ENCODE measurements at places on chromosomes 13 and 19.

GRCh38 chr19:15717809-15718208 is 10.0 kb upstream of the OR10H2 start:
- peak; percentile 17 for DNase-seq

GRCh38 chr13:35953537-35954206 is 177.5 kb downstream of the DCLK1 start:
- peak; percentile 53 for DNase-seq

DNA sequence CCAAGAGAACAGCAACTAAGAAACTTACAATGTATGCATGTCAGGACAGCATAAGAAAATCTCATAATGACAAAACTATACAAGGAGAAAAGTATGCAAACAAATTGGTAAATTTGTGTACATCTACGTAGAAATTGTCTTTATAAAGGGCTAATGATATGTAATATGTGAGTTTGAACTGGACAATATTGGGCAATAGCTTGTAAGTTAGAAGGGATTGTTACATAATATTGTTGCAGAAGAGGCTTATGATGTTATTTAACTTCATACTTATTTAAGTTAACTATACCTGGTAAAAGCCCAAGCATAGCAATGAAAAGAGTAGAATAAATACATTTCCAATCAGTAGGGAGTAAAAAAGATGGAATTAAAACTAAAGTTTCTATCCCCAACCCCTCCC is 134.0 kb downstream of the MAB21L1 start:
- DNase-seq: no peak

GRCh38 chr13:36787181-36787580 is 31.8 kb upstream of the RFXAP start:
- no peak for DNase-seq

GRCh38 chr13:90710164-90710759 is 637.2 kb upstream of the MIR17HG start:
- DNase-seq: no peak

- DNase-seq: no peak
Measured at GRCh38 chr13:111484959-111485358, 164.5 kb downstream of the TEX29 start.

GRCh38 chr19:32415246-32415645 is 9.7 kb downstream of the DPY19L3 start:
- DNase-seq: no peak

DNA sequence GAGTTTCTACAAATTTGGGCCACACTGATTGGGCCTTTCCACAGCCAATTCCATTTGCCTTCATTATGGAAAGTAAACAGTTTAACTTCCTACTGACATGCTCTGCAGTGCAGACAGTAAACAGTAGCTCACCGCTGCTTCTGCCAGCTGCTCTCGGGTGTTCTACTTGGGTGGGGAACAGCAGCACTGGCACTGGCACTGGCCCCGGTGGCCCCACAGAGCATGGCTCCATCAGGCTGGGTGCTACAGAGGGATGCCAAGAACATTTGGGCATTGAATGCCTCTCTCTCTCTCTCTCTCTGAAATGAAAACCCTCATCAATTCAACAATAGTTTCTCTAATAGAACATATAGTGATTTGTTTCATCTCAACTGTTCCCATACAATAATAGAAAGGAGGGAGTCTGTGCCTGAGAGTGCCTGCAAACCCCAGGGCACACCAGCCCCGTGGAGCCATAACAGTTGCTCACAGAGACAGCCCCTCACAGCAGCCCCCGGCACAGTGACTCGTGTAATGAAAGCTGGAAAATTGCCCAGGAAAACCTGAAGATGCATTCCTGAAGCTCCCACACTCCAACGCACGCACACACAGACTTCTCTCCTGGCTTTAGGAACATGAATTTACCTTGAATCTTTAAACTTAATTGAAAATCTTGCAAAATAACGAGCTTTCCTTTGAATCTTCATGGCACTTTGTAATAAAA is 38.2 kb upstream of the GJB6 start:
- DNase-seq: no peak

DNA sequence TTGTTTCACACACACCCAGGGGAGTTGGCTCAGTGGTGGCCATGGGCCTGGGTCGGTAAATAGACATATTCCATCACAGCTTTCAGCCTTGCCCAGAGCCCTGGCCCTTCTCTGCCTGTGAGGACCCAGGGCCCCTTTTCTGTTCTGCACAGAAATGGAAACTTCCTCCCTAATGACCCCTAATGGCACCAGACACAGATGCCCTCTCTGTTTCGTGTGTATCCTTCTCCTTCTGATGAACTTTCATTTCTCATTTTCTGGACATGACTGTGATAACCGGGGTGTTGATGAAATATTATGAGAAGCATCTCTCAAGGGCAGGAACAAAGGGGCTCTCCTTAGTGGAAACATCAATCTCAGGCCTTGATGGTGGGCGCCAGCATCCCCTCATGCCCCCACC is 12.8 kb downstream of the LILRA1 start:
- DNase-seq: no peak

- DNase-seq: peak; percentile 94
Measured at GRCh38 chr13:19586904-19587634, 25.7 kb upstream of the TPTE2 start.

DNA sequence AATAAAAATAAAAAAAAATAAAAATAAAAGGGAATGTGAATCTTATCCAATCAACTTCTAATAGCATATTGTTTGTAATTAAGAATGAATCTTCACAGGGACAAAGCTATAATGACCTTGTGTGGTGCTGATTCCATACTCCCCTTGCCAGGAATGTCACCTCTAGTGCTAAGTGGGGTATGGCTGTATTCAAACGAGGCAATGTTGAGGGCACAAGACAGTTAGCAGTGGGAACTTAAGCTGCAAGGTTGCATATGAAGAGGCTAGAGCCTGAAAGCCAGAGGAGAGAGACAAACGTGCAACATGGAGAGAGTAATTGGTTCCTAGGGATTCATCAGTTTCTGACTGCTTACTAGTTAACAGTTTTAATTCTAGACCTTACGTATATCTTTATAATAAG is 43.9 kb upstream of the CSNK1A1L start:
- no peak for DNase-seq

DNA sequence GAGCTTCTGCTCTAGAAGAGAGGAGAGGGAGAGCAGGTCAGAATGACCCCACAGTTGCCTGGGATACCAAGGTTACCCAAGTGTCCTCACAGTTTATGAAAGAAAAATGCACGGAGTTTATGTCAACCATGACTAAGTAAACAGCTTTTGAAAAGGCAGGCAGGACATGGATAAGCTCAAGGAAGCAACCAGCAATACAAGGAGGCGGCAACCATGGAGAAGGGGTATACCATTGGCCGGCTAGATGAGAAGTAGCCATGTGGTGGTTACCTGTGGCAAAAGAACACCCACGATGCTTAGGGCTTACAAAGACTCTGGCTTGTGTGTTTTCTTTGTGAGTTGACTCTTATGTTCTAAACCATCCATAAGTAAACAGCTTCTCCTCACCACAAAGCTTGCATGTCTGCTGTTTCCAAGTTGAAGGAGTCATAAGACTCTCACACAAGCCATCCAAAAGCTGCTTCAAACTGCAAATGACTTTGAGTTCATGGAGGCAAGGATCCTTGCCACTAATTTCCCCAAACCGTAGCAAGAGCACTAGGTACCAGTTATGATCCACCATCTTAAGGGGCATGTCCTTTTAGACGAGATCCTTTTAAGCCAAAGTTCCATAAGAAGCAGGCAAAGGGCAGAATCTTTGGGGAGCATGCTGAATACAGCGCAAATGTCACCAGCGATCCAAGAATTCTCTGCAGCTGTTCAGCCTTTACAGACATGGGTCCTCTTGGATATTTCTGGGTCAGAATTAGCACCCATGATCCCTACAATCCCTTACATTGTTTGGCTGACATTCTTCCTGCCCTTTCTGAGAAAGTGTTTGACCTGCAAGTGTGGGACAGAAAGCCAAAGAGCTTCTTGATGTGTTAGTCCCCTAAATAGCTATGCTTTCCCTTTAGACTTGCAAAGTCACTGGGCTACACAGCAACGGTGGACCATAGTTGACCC is 74.8 kb upstream of the IPO5 start:
- DNase-seq: no peak

- no peak for DNase-seq
Measured at GRCh38 chr19:2410023-2410422, 17.4 kb downstream of the TIMM13 start.

- no peak for DNase-seq
Measured at GRCh38 chr13:57286511-57287098, 119.6 kb downstream of the PRR20E start.

- DNase-seq: peak; percentile 69
Measured at GRCh38 chr19:18233224-18233825, 7.1 kb upstream of the PDE4C start.

GRCh38 chr13:110680852-110681251 is 25.1 kb downstream of the CARS2 start:
- peak; percentile 40 for DNase-seq

DNA sequence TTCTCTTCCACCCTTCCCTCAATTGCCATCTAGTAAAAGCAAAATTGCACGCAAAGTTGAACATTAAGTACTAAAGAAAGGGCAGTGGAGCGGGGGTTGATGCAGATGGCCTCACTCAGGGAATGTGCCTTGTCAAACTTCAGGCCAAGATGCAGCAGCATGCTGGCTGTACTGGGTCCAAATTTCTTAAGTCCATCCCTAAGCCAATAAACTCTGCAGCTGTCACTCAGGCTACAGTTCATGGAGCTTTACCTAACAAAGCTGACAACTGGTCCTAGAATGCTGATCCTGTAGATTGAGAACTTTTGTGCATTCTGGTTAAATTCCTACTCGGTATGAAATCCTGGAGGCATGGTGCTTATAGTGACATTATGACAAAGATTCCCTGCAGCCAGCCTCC is 88.4 kb downstream of the FOXO1 start:
- DNase-seq: no peak

DNA sequence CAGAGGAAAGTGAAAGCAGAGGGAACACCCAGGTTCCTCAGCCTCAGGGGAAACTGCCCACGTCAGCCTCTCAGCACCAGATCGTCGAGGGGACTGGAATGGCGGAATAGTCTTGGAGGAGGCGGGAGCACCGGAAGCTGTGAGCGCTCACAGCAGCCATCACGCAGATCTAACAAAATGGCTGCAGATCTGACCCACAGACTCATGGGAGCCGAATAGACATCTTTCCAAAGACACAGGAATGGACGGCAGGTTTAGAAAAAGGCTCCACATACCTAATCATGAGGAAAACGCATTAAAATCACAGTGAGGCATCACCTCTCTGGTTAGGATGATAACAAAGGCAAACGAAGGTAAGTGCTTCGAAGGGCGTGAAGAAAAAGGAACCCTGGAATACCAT is 11.8 kb upstream of the LILRA2 start:
- DNase-seq: no peak

- DNase-seq: no peak
Measured at GRCh38 chr13:102273111-102273510, 128.7 kb downstream of the FGF14 start.

DNA sequence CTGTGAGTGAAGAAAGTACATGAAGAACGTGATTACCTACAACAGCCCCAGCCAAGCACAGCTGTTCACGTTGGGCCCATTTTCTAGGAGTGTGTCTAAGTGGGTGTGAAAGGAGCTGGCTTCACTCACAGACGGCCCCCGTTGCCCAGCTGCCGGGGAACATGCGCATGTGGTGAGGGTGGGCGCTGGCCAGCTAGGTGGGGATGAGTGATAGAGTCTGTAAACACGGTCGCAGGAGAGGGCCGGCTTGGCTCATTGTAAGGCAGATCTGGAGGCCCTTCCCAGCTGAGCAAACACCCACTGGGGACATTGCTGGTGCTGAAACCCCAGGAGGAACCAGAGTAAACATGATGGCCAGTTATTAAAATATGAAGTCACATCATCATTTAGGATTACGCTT is 160.5 kb downstream of the TEX29 start:
- DNase-seq: no peak

DNA sequence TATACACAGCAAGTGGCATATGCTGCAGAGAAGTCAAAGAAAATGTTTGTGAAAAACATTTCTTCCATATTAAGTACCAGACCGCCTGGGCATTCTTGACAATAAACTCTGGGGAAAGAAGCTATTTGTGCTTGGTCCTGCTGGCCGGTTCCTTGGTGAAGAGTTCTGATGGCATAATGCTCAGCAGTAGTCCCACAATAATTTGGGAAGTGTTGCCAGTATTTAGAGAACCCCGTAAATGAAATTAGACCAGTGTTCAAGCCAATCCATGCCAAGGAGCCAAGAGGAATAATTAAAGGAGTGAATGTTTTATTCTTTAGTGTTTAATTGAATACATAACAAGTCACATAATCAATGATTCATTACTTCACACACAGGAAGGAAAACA is 6.3 kb downstream of the KCTD12 start:
- DNase-seq: no peak

- DNase-seq: peak; percentile 56
Measured at GRCh38 chr19:2949939-2950285, 5.1 kb upstream of the ZNF77 start.

- DNase-seq: no peak
Measured at GRCh38 chr13:46738055-46738454, 58.9 kb downstream of the ESD start.

GRCh38 chr13:35086667-35087066 is 144.6 kb downstream of the NBEA start:
- DNase-seq: no peak

- no peak for DNase-seq
Measured at GRCh38 chr19:39130337-39131254, 5.0 kb downstream of the PAK4 start.

- no peak for DNase-seq
Measured at GRCh38 chr13:46553521-46553885, 533 bp downstream of the LRCH1 start.

- DNase-seq: no peak
Measured at GRCh38 chr13:34174671-34175145, 356.8 kb downstream of the RFC3 start.

- no peak for DNase-seq
Measured at GRCh38 chr19:54805665-54806515, 2.5 kb downstream of the KIR2DL4 start.

- DNase-seq: no peak
Measured at GRCh38 chr19:40231544-40232424, 5.3 kb upstream of the CCNP start.

GRCh38 chr13:26897706-26898550 is 137.3 kb upstream of the GPR12 start:
- no peak for DNase-seq
